ENCODE measurements at places on chromosomes 1 and 21.

DNA sequence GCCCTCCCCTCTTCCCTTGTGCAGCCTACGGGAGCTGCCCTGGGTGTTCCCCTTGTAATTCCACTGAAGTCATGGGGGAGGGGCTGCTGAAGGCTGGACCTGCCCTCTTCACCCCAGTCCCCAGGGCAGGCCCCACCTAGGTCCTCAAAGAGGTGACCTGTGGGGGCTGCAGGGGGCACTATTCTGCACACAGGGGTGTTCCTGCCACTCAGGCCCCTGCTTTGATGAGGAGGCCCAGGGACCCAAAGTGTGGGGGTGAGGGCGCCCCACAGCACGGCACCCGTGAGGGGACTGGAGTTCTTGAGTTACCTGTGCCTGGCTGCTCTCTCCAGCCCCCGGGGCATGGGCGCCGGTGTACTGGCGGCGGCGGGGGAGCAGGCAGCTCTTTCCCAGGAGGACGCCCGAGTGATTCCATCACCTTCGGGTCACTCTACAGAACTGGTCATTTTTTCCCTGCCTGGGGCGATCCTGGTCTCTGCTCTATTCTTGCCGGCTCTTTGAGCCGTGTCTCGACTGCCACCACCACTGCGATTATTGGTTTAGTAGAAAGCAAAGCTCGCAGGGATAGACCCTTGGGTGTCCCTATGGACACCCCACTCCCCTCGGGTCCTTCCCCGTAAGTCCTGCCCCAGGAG, 6.9 kb upstream of the PRDM16 start:
- DNase-seq: no peak

GRCh38 chr1:116671912-116672311, 4.4 kb upstream of the IGSF3 start:
- DNase-seq: no peak

- DNase-seq: no peak
Observed at GRCh38 chr1:15469361-15469760, 6.5 kb upstream of the CELA2B start.

DNA sequence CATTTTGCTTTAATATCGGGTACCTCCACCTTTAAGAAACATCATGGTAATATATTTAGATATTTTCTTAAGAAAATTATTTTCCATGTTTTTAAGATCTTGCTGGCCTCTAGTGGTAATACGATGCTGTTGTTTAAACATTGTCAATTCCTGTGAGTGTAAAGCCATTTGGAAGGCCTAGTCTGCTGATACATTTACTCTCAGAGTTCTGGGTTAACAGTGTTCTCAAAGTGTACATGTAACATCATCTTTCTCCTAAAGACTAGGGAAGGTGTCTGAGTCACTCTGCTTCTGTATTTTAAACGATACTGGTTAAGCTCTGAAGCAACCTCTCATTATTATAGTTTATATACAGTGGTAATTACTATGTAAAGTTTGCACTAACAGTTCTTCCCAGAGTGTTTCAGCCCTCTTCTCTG, 189.1 kb downstream of the RASAL2 start:
- peak; percentile 26 for DNase-seq

- no peak for DNase-seq
Observed at GRCh38 chr1:200427744-200428143, 17.9 kb upstream of the ZNF281 start.

DNA sequence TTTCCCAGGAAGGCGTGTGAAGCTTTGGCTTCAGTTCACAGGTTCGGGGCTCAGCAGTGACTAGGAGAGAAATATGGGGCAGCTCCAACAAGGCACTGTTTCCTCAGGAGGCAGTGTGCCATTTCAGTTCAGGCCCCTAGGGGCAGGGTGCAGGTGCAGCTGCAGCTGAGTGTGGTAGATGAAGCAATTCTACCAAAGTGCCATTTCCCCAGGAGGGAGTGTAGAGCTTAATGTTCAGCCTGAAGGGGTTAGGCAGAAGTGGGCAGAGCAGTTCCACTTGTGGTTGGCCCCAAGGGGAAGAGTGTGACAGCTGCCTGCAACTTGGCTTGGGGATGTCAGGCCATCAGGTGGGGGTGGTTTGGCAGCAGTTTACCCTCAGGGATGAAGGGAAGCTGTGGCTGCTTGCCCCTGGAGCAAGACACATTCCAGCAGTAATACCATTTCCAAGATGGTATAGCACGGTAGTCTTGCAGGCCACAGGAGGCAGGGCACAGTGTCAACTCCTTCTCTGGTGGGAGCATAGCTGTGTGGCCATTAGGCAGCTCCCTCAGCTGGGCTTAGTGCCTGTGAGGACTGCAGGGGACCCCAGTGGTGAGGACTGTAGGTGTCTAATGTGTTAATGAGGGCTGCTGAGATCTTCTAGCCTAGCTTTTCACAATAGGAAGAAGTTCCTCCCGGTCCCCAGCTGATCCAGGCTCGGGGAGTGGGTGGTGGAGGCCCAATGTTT, 34.7 kb downstream of the RGSL1 start:
- DNase-seq: no peak

DNA sequence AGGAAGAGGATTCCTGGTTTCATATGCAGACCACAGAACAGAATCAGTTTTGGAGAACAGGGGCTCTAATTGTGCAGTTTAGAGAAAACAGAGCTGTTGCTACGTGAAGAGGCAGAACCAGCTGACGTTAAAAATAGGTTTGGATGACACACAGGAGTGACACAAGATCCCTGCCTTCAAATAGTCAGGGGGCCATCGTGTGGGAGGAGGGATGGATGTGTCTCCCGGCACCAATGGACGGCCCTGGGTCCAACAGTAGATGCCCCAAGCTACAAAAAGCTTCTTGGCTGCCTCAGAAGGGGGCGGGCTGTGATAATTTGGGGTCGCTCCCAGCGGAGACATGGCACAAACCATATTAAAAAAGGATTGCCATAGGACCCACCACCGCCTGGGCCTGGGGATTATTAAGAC, 87.8 kb downstream of the MRPL37 start:
- DNase-seq: no peak

- DNase-seq: no peak
Observed at GRCh38 chr1:37997256-37998088, 7.7 kb upstream of the SF3A3 start.

GRCh38 chr21:45309987-45310381, 22.3 kb upstream of the POFUT2 start:
- no peak for DNase-seq

DNA sequence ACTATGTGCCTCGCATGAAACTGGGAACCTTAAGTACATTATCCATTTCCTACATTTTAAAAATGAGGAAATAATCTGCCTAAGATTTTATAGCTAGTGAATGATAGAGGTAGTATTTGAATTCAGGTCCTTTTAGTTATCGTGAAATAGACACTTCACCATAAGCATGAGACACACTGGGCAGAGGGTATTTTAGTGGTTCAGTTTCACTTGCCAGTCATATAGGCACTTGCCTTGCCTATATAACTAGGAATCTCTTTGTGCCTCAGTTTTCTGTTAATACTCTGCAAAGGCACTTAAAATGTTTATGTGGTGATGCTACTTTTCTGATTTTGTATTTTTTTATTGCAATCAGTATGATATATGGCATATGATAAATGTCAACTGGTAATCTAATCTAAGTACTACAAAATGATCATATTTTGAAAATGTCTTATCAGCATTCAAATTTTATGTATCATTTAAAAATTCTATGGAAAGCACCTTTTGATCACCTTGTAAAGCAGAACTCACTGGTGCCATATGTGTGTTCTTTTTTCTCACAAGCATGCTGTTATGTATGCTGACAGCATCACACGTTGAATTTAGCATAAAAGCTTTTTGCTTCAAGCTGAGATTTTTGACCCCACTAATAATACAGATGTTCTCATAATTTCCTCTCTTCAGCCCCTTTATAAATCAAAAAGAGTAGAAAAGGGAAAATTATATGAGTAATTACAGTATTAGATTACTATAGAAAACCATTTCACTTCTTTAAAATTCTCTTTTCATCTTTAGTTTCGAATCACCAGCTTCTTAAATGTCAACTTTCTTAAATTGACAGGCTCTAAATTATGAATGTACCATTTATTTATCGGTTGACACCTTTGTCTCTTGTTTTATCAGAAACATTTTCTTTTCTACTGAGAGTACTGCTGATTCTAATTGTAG, 52.6 kb downstream of the RPS6KC1 start:
- DNase-seq: no peak

GRCh38 chr1:45365051-45365450, 24.8 kb upstream of the MUTYH start:
- DNase-seq: no peak

- no peak for DNase-seq
Observed at GRCh38 chr1:155037043-155037442, 3.4 kb downstream of the DCST1 start.

- no peak for DNase-seq
Observed at GRCh38 chr1:201675143-201675542, 136.2 kb downstream of the NAV1 start.

- DNase-seq: no peak
Observed at GRCh38 chr21:33314111-33314510, 10.7 kb upstream of the IFNAR1 start.

DNA sequence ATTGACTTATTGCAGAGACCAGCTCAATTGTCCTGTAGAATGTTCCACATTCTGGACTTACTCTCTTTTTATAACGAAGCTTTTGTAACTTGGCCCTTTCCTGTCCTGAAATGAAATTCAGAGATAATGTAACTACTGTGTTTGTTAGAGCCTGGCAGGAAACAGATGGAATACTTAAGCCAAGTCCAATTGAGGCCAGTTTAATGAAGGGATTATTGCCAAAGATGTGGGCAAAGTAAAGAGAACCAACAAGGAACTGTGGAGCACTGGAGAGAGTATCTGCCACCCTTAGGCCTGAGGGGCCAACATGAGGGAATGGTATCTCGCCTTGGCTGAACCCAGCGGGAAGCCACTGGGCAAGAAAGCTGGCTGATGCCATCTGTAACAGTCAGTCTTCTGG, 32.9 kb downstream of the MFSD2A start:
- DNase-seq: no peak

GRCh38 chr1:231776757-231777062, 150.1 kb downstream of the DISC1 start:
- no peak for DNase-seq

- DNase-seq: no peak
Observed at GRCh38 chr21:39346206-39346605, 2.7 kb downstream of the HMGN1 start.

- DNase-seq: no peak
Observed at GRCh38 chr1:14964711-14965055, 188.9 kb upstream of the TMEM51 start.

- no peak for DNase-seq
Observed at GRCh38 chr21:28633839-28634555, 358.7 kb downstream of the LTN1 start.

DNA sequence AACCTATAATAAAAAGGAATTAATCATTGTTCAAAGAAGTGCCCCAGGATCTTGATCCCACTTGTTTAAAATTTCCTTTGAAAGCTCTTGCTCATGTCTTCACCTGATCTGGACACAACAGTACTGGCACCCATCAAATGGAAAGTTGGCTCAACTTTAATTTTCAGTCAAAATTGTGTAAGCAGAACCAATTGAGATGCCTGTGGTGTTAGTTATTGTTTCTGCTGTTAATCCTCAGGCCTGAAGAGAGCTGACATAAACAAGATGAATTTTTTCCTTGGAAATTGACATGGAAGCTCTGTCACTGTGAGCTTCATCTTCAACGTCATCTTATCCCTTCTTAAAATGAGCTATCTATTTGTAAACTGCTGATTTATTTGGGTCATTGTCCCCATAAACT, 88.3 kb upstream of the TNFSF4 start:
- DNase-seq: no peak
